ENCODE measurements at places on chromosomes 6 and 20.
A peak's percentile ranks its signal among the peaks of the same experiment; 100 is the strongest.

DNA sequence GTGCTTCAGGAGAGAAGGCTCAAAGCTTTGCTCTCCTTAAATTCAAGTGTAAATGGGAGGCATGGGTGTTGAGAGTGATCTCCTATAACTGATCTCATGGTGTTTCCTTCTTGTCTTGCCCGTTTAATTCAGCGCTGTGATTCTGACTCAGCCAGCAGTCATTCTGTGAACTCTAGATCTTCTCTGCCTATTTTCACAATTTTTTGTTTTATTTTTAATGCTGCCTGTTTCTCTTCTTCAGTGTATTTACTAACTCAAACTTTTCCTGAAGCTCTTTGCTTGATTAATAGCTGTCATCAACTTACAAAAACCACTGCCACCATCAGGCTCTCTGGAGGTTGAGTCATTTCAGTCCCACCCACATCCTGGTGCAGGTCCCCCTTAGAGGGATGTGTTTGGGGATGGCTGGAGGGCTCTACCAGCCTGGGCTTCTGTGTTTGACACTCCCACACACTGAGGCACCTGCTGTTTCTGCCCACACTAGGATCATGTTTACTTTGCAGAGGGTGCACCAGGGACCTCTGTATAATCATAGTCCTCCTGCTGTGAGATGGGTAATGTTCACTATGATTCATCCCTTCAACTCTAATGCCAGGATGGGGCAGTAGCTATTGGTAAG is 94.0 kb downstream of the SHLD1 start:
- DNase-seq: peak; percentile 76

GRCh38 chr20:49187330-49187850 is 744 bp downstream of the STAU1 start:
- no peak for DNase-seq

- DNase-seq: no peak
These were observed 214.2 kb downstream of the TBC1D7 start for GRCh38 chr6:13113981-13114593.

GRCh38 chr6:43674921-43675320 is 12.7 kb downstream of the MRPS18A start:
- no peak for DNase-seq

DNA sequence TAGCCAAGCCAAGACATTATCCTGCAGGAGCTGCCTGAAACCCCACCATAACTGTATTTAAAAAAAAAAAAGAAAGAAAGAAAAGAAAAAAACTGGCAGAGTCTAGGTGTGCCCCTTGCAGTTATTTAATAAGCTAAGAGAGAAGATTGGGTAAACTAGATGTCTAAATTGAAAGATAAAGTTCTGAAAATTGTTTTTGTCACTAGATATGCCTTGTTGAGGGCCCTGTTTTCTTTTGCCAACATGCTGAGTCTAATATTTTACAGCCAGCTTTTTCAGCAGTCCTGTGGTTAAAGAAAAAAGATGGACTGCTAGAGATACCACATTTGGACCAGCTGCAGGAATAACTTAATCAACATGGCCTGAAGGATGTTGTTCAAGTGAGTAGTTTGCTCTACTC is 116.3 kb upstream of the TCF21 start:
- DNase-seq: no peak

- no peak for DNase-seq
These were observed 91.6 kb downstream of the LINC00237 start for GRCh38 chr20:21014528-21014927.

DNA sequence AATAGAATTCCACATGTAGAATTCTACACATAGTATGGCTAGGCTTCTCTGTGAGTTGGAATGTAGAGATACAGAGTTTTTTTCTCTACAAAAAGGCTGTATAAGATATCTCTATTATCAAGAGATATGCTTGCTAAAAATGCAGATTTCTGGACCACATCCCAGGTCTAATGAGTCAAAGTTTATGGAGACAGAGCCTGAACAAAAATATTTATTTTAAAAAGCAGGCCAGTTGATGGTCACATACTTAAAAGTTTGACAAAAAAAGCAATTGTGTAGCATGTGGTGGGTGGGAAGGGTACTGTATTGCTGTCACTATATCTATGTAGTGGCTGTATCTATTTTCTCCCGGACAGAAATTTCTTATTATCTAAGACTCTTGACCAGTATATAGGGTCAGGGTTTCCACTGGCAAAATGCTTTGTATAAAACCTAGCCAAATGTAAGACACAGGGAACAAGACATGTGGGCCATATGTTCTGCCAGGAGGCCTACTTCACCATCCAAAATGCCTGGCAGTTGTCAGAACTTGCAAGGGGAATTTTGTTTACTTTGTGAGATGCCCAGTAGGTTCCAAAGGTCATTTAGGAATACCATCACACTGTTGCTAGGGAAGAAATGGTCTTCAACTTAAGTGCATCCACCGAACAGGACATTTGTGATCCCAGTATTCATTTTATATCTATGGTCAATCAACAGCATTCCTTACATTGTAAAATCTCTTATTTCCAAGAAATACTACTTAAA is 60.6 kb downstream of the SHPRH start:
- no peak for DNase-seq

GRCh38 chr6:155771822-155772221 is 316.2 kb upstream of the NOX3 start:
- DNase-seq: no peak

GRCh38 chr20:17848249-17849048 is 120.1 kb downstream of the SNX5 start:
- DNase-seq: no peak

DNA sequence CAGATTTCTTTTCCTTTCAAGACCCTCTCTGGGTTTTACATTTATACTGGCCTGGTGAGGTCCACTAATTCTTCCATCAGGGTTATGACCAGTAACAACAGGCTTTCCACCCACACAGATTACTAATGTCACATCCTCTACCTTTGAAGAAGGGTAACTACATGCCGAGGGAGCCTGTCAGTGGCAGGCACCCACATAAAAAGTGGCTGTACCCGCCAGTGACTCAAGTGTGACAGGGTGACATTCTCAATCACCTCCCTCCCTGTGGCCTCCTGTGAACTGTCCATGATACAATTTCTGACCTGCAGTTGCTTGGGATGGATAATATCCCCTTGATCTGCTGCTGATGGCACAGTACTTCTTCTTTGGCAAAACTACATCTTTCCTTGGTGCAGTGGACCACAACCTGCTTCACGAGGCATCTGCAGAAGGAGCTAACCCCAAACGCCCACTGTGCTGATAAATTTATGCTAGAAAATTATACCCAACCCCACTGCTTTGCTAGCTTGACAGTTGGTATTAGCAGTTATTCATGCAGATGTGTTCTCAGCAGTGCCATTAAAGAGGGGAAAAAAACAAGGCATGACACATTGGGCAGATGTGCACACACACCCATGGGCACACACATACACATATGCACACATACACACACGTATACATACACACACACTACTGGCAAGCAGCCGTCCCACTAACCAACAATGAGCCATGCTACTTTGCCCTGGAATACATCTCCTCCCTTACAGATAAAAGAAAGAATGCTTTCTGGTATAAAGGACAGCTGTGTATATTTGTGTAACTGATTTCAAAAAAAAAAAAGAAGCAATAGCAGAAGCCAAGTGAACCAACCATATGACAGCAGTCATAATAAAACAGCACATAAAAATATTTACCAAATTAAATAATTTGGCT is 20.8 kb downstream of the GFOD1 start:
- no peak for DNase-seq

DNA sequence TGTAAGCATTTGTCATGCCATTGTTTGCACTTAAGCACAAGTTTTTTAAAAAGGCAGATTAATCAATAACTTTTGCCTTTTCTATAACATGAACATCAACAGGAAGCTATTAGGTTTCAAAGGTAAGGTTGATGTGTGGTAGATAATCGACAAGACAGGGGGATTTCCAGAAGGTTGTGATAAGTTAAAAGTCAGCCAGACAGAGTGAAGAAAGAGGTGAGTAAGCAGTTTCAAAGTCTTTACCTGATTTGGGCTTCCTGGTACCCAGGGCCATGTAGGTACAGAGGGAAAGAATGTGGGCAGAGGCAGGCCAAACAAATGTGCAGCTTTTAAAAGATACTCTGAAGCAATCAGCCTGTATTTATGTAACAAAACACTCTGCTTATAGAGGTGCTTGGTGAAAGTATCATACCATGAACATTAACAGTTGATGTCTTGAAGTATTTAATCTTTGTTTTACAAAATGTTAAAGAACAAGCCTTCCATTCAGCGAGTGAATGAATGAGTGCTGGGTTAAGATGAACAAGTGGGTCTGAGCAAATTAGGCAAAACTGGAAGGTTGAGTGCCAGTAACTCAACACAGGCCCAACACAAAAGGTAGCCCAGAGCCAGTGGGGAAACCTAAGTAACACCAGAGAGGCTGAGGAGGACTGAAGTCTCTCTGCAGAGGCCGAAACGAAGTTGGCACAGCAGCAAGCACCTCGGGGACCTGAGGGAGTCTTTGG is 60.2 kb downstream of the LRRC1 start:
- DNase-seq: no peak

- DNase-seq: no peak
These were observed 57.6 kb downstream of the JAG1 start for GRCh38 chr20:10616212-10616611.

GRCh38 chr6:137690721-137691120 is 176.3 kb upstream of the TNFAIP3 start:
- DNase-seq: no peak

- DNase-seq: no peak
These were observed 99.8 kb downstream of the SNAP25 start for GRCh38 chr20:10318291-10319024.

GRCh38 chr20:35506872-35507638 is 22.4 kb downstream of the C20orf173 start:
- peak; percentile 52 for DNase-seq

GRCh38 chr6:43790031-43790430 is 20.0 kb downstream of the VEGFA start:
- DNase-seq: no peak

DNA sequence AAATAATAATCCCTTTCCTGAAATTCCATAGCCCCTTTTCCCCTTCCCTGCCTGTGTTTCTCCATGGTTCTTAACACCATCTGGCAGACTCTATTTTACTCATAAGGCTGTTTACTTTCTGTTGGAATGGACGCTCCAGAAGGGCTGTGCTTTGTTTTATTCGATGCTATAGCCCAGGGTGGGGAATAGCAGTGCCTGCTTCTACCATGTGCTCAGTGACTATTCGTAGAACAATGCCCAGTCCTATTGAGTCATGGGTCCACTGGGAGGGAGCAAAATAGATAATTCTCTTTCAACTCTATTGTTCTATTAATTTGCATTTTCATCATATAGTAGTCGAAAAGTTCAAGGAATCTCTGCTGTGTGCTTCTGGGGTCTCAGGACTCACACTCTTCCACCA is 565.1 kb downstream of the C6orf118 start:
- no peak for DNase-seq

DNA sequence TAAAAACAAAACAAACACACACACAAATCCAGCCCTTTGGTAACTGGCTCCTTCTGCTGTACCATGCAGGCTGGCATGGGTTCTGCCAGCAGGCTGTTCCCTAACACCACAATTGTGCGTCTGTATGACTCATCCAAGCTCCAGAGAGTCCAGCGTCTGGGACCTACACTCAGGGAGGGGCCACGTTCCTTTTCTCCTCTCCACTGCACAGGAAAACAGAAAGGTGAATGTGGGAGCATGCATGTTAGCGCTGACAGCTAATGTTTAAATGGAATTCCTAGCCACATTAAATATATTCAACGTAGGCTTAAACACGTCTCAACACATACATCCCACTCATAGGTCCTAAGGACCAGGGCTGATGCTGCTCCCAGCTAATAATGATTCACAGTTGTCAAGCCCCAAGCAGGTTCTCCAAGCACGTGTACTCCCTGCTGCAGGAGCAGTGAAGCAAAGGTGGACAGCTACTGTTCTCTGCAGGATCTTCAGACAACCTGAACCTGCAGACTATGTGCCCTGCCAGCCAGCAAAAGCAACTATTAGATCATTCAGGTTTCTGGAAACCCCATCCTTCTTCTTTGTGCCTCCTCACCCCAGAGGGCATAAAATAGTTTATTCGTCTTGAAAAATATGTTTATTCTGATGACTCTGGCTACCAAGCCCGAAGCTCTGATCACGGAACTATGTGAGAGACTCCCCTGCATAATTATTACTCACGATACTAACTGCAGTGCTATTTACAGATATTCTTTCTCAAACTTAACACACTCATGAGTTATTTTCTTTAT is 20.9 kb downstream of the MAP1LC3A start:
- DNase-seq: peak; percentile 93

DNA sequence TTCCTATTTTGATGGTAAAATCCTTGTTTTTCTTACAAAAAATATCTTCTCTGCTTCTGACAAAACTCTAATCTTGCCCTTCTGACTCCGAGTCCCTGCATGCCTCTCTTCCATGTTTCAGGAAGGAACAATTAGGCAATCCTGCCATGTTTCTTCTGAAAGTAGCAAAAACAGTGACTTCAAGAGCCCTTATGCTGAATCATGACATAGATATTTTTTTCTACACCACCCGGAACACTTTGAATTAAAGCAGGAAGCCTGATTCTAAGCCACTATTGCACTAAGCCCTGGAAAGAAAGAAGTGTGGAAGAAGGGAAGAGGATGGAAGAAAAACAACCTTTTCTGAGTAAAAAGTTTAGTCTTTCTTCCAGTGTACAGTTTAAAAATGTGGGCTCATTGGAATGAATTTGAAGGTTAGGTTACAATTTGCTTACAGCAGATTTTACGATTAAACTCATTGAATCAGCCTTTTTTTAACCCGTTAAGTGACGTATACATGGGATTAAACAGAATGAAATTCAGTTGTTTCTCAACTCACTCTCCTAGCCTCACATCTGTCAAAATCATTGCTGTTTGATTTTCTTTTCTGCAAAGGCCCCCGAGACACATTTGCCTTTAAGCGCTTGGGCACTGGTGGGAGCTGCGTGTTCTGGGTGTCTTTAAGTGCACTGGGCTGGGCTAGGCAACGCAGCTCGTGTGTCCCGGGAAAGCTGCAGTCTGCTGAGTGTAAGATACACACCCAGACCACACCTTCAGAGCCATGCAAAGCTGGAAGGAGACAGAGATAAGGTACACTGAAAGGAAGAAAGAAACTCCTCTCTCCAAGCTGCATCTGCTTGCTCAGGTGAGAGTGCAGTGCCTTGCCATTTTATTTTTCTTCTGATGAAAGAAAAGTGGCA is 159.4 kb upstream of the CITED2 start:
- no peak for DNase-seq

All from PC-3 (cell line).